ENCODE measurements at places on chromosomes 1 and 21.

GRCh38 chr1:17359808-17360207, 12.2 kb upstream of the PADI6 start:
- DNase-seq: no peak

DNA sequence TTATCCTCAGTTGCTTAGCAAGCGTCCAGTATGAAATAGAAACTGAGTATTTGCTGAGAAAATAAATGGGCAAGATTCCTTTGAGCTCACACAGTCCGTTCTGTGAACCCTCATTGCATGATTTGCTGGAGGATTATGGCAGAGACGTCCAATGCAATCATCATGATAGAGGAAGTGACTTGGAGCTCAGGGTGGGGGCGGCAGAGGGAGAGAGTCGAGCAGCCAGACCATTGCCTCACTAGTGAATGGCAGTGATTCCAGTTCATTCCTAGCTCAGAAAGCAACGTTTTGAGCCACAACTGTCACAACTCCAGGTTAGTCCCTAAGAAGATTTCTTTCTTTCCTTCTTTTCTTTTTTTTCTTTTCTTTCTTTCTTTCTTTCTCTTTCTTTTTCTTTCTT, 27.5 kb upstream of the COL9A2 start:
- no peak for DNase-seq

- DNase-seq: no peak
These were observed 15.2 kb downstream of the DDX20 start for GRCh38 chr1:111770916-111771315.

DNA sequence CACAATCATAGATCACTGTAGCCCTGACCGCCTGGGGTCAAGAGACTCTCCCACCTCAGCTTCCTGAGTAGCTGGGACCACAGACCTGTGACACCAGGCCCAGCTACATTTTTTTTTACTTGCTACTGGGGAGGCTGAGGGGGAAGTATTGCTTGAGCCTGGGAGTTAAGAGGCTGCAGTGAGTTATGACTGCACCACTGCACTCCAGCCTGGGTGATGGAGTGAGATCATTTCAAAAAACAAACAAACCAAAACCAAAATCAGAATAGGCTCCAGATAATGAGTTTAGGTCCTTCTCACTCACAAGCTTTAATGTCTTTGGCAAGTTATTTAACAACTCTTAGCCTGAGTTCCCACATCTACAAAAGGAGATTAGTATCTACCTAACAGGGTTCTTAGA, 22.8 kb downstream of the WDR26 start:
- DNase-seq: no peak

- no peak for DNase-seq
These were observed 127.9 kb downstream of the ZNF326 start for GRCh38 chr1:90122654-90123340.

- no peak for DNase-seq
These were observed 468.8 kb downstream of the USP25 start for GRCh38 chr21:16198546-16198945.

DNA sequence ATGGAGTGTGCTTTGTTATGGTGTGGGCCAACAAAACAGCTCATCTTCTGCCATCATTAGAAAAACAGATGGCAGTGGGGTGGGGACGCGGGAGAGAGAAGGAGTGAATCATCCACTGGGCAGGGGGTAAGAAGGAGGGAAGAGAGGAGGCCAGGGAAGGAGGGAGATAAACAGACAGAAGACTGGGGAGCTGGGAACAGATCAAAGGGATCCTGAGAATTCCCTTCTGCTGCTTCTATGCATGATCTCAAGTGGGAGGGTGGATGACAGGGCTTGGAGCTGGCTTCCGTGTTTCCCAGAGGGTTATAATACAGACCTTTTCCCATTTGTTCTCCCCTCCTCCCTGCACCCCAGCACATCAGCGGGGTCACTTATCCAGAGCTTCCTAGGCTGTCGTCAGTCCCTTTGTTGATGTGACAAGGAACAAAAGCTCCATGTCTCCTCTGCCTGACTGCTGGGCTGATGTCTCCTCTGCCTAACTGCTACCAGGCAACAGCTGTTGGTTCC, 338.6 kb downstream of the PAPPA2 start:
- DNase-seq: no peak

- no peak for DNase-seq
These were observed 24.1 kb downstream of the MEGF6 start for GRCh38 chr1:3586986-3587759.

- no peak for DNase-seq
These were observed 30.5 kb upstream of the SOAT1 start for GRCh38 chr1:179263121-179263520.

DNA sequence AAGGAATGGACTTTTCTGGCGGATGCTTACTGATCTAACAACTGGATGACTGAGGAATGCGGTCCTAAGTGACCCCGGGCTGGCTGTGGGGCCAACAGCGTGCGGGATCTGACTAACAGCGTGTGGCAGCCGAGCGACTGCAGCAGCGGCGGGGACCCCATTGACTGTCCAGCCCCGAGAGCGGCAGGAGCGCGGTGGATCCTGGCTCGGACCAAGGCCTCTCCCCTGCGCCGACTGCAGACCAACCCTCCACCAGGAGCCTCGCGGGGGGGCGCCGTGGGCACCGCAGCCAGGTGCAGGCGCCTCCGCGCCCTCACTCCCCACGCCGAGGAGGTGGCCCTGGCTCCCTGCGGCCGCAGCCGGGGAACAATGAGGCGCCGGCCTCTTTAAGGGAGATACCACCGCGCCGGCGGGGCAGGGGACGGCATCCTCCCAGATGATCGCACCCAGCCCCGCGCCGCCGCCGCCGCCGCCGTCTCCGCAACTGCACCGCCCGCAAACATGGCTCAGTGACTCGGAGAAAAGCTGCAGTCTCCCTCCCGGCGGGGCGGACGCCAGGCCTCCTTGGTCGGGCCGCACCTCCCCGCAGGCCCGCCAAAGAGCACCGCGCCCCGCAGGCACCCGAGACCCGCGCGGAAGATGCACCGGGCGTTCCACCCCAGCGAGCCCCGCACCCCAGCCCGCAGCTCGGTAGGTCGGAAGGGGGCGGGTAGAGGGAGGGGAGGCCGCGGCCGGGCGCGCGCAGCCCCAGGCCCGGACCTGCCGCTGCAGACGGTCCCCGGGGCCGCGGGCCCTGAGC, 694 bp upstream of the PDIK1L start:
- DNase-seq: peak; percentile 80

DNA sequence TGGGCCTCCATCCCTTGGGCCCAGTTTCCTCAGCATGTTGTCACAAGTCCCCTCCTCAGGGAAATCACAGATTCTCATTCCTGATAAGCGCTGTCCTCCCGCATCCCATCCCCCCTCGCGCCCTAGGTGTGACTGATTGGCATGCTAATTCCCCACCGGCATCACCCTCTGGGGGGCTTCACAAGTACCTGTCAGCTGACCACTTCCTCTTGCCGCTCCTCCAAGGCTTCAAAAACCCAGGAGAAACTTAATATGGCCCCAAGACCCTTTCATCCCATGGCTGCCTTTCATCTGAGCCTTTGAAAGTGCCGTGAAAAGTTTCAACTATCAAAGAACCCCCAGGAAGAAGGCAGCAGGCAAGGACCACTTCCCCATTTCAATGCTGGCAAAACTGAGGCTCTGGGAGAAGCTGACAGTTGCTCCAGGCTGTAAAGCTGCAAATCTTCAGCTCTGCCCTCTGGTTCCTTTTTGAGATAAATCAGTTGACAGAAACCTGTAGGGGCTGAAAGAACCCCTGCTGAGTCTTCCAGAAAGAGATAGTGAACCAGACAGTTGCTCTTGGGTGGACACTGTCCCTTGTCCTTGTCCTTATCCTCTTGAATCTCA, 12.8 kb upstream of the MIXL1 start:
- no peak for DNase-seq

DNA sequence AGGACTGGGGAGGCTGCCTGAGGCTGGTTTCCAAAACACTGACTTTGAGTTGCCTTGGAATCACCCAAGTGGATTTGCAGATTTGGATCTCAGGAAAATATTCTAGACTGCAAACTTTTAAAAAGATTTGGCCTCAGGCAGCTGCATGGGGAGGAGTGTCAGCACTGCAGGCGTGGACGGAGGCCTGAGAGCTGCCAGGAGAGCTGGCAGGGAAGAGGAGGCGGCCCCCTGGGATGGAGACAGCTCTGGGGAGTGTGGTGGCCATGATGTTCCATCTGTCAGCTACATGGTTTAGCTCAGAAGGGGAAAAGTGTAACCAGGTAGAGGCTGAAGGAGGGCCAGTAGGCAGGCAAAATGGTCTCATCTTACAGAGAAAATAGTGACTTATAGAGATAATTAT, 72.1 kb downstream of the VPS26C start:
- no peak for DNase-seq

DNA sequence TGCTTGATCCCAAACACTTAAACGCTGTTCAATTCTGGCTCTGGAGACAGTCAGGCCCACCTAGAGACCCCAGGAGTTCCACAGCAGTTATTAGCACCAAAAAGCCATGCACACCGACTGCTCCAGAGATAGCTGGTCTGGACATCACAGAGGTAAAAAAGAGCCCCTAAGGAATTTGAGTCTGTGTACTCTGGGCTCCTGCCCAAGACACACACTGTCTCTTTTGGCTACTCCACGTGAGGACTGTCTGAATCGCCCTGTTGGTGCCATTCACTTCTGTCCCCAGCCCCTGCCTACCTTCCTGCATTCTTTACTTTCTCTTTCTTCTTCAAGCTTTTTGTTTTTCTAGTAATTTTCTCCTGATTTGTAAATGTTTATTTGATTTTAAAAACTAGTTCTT, 197.4 kb downstream of the ADGRL2 start:
- DNase-seq: no peak

DNA sequence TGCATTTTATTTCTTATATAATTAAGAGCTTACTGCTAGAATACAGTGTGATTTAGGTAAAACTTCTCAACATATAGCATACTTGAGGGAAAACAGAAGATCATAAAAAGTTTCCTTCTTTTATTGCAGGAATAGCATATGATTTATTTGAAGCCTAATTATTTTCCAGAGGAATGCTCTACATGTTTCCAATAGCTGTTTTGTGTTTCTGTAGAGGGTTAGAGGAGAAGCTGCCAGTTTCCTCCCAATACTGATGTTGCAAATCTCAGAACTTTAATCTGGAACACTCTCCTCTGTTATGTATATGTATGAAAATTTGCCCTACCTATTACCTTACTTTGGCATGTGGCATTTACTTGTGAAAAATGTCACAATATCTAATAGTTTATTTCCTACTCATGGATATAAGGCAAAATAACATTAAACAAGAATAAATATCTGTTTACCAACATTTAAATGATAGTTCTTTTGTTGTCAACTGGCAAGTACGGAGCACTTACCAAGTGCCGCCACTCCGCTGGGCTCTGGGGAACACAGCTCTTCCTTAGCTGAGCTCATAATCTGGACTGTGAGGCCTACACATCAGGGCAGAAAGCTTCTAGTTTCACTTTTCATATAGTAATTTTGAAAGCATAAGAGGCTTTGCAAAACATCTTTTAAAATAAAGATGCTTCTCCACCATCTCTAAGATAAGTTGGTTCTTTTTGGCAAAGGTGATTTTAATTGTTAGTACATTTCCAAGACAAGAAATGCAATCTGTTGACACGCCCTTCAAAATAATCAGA, 239.8 kb upstream of the C1orf105 start:
- DNase-seq: no peak

- no peak for DNase-seq
These were observed 7.4 kb upstream of the RGS13 start for GRCh38 chr1:192628396-192629057.

GRCh38 chr1:23452011-23452411, 27.5 kb upstream of the TCEA3 start:
- DNase-seq: no peak

DNA sequence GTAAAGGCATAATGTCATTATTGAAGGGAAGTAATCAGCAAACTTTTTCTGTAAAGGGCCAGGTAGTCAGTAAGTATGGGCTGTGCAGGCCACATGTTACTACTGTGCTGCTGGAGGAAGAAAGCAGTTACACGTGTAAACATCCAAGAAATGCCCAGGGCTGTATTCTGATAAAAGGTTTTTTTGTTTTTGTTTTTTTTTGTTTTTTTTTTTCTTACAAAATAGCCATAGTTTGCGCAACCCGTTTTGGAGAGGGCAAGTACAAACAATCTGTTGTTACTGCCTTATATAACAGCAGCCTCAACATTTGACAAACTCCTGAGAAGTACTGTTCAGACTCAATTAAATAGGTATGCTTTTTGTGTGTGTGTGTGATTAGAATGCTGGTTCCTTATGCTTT, 26.7 kb upstream of the MTMR11 start:
- no peak for DNase-seq
